ENCODE measurements at places on chromosomes 3 and 15.

DNA sequence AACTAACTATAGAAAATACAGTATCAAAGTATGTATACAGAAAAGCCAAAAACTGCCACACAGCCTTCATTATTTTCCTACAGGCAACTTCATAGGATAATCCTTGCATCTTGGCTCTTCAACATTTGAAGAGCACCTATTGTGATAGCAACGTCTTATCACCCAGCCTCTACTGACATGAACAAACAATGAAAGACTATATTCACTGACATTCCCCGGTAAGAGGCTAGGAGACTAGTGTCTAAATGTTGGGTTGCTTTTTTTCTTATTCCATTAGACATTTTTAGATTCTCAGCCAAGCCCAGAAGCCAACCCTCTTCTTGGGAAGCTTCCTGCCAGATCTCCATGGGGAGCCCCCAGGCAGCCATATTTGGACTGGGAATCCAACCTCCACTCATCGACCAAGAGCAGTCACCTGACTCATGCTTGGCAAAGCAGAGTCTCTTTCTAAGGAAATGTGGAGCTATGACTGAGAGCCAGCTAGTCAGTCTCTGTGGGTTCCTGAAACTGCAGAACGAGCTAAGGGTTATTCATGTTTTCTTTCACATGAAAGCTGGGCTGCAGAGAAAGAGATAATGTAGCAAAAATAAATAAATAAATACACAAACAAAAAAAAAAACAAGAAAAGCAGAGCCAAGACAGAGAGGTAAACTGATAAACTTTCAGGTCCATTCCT lies 227.5 kb downstream of the MAGI1 start:
- no peak for DNase-seq

GRCh38 chr3:75048650-75049049 lies 434.2 kb upstream of the CNTN3 start:
- DNase-seq: no peak

- no peak for DNase-seq
Observed at GRCh38 chr15:35439291-35439690, 106.7 kb downstream of the DPH6 start.

- no peak for DNase-seq
Observed at GRCh38 chr3:98404010-98404409, 13.5 kb downstream of the OR5K3 start.

DNA sequence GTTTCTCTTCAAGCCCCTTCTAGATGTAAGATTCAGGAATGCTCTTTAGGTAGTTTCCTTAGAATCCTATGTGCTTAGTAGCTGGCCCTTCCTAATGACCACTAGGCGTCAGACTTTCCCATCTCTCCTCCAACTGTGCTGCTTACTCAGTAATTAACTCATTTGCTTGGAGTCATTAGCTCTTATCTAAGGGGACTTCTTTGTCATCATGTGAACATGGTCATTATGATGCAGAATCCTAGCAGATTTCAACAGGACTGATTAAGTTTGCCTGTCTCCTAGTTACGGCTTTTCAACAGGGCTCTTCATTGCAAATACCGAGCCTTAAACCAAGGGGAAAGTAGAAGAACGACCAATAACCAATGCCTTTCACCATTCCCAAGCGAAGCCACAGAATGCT lies 46.4 kb downstream of the GJD2 start:
- peak; percentile 27 for DNase-seq

DNA sequence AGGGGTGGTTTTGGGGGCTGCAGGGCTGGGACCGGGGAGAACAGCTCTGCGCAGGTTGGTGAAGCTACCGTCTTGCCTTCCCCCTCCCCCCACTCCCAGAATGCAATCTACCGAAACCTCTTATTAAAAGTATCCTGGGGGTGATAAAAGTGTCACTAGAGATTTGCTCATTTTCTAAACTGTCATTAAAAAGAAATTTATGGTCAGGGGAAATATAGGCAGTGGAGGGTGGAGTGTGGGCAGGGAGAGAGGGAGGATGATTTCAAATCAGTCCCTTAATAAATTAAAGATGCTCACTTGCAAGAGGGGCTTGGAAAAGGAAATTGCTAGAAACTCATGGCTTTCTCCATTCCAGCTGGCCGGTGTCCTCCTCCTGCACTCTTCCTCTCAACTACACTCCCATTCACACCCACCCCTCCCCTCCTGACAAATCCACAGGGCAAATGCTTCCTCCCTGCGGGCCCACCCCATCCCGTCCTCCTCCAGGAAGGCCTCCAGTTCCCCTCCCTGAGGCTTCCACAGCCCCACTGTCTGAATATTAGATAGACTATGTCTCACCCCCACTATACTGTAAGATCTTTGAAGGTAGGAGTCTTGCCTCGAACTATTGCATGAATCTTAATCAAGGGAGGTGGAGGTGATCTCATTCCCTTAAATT lies 83.9 kb downstream of the TLE3 start:
- DNase-seq: no peak

- no peak for DNase-seq
Observed at GRCh38 chr3:57164217-57164656, 916 bp downstream of the IL17RD start.

DNA sequence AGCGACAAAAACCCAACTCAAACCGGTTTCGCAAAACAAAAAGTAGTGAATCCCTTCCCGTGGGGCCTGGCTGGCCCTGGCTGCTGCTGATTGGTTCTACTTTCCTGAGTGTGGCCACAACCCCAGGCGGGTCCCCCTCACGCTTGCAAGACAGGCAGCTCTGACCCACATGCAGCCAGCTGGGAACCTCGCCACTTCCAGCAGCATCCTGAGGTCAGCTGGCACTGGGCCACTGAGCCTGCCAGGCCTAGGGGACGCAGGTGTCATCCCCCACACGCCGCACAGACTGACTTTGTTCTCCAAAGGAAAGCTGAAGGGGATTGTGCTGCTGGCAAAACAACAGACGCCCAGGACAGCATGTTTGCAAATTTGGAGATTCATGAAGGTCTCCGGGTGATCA lies 111.1 kb downstream of the TPRA1 start:
- no peak for DNase-seq

GRCh38 chr3:13716540-13717221 lies 163.2 kb downstream of the WNT7A start:
- DNase-seq: no peak

- no peak for DNase-seq
Observed at GRCh38 chr3:126124896-126125295, 41.0 kb upstream of the SLC41A3 start.

GRCh38 chr3:53850895-53851294 lies 4.5 kb downstream of the IL17RB start:
- no peak for DNase-seq

DNA sequence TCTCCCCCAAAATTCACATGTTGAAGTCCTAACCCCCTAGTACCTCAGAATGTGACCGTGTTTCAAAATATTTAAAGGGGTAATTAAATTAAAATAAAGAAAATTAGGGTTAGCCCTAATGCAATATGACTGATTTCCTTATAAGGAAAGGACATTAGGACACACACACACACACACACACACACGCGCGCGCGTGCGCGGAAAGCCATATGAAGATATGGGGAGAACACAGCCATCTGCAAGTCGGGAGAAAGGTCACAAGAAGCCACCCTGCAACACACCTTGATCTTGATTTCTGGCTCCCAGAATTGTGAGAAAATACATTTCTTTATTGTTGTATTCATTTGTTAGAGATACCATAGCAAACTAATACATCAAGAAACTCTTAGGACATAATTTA lies 54.6 kb upstream of the STXBP5L start:
- DNase-seq: no peak

GRCh38 chr3:67551361-67552016 lies 102.9 kb downstream of the SUCLG2 start:
- DNase-seq: no peak

- DNase-seq: no peak
Observed at GRCh38 chr3:129526121-129526900, 2.1 kb upstream of the RHO start.

GRCh38 chr15:51093839-51094605 lies 684 bp downstream of the TNFAIP8L3 start:
- DNase-seq: no peak

DNA sequence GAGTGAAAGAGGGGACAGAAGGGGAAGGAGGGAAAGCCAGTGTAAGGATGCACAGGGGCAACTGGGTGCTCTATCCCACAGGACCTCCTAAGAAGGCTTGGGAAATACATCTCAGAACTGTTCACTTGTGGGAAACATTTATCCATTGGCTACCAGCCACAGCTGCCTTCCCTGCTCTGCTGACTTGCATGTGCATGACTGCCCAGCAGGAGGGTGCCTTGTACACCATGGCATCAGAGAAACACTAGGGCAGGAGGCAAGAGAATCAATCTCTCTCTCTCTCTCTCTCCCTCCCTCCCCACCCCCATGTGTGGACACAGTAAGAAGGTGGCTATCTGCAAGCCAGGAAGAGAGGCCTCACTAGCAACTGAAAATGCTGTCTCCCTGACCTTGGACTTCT lies 62.9 kb upstream of the ZBTB38 start:
- no peak for DNase-seq

- DNase-seq: peak; percentile 70
Observed at GRCh38 chr3:187713504-187713903, 11.1 kb upstream of the RTP2 start.

Data from Jurkat, Clone E6-1 (cell line).